ENCODE measurements at places on chromosomes 13 and 19.

GRCh38 chr19:13959141-13959961 is 7.0 kb downstream of the DCAF15 start:
- DNase-seq: no peak

DNA sequence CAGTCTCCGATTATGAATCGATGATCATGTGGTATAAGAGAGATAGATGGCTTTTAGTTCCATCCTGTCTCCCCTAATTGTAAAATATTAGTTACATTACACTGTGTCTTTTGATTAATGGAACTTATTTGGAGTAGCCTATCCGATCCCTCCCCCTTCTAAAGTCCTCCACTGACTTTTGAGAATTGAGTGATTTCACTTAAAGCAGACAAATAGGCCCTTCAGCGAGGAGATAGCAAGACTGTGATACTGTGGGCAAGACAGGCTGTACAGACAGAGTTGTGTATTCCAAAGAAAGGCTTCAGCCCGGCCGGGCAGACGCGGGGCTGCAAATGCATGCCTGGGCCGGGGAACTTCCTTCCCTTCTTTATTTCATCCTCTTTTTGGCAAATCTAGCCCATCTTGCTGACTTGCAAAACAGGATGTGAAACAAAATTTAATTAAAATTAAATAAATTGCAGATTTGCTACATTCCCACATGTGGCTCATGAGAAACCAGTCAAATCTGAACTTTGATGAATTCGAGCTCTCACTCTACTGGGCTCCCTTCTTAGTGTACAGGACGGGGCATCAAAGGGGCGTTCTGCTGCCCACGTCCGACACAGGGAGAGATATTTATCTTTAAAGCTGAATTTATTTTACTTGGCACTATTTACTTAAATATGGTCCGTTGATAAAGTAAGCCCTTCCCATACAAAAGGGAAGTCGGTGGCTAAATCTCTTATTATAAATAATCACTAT is 314.8 kb downstream of the ZNF536 start:
- DNase-seq: no peak

- DNase-seq: no peak
Observed at GRCh38 chr13:94712812-94713560, 641 bp upstream of the SOX21 start.

DNA sequence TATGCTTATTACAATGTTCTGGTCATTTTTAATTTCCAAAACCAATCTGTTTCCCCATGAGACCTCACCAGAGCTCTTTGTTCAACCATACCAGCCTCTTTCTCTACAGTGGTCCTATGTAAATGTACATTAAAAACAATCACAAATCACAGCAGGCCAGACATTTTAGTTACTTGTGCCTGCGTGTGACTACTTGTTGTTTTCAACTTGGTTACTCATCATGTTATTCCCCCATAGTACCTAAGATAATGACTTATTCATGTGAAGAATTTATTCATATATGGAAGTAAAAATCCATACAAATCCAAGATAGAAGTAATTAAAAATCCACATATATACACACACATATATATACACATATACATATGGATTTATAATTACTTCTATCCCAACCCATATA is 379.6 kb downstream of the SLITRK6 start:
- DNase-seq: no peak

DNA sequence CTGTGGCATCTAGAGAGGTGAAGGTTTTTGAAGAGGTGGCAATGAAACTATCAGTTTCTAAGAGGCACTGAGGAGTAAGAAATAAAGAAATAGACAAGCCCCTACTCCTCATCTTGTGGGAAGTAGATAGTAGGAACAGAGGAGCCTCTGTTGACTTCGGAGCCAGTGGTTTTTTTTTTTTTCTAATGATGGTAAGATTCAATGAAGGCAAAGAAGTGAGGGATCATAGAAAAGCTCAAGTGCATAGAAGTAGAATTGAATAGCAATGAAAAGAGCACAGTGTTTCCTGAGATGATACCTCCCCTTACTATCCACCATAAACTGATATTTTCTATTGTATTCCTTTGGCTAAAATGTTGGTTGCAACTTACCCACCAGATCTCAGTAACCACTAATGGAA is 46.3 kb downstream of the FREM2 start:
- DNase-seq: no peak

DNA sequence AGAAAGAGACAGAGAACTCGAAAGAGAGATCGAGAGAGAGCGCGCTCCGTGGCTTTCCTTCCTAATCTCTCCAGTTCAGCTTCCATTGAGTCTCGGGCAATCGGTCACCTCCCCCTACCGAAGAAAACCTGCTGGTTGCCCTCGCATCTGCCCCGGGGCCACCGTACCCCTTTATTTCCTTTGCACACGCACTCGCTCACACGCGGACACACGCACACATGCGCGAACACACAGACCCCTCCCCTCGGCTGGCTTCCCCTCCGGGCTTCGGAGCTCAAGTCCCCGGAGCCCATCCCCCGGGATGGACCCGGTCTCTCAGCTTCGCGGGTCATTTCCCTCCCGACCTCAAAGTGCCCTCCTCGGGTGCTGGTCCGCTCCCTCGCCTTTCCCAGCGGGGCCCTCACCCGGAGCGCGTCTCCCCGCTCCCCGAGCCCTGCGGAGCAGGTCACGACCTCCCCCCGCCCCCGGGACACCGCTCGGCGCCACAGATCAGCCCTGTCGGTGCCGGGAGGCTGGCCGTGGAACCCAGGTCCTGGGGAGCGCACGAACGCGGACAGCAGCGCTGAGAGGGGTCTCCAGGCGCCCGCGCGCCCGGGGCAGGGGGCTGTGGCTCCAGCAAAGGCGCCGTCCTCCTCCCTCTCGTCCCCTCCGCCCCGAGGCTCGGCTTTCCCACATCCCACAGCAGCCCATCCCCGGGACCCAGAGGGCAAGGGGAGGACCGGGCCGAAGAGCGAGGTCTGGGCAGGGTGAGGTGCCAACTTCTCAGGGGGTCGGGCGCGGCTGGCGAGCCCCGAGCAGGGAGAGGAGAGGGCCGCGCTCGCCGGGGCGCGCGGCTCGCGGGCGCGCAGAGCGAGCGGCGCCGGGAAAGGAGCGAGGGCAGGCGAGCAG is 1.8 kb downstream of the DACH1 start:
- peak; percentile 13 for DNase-seq

DNA sequence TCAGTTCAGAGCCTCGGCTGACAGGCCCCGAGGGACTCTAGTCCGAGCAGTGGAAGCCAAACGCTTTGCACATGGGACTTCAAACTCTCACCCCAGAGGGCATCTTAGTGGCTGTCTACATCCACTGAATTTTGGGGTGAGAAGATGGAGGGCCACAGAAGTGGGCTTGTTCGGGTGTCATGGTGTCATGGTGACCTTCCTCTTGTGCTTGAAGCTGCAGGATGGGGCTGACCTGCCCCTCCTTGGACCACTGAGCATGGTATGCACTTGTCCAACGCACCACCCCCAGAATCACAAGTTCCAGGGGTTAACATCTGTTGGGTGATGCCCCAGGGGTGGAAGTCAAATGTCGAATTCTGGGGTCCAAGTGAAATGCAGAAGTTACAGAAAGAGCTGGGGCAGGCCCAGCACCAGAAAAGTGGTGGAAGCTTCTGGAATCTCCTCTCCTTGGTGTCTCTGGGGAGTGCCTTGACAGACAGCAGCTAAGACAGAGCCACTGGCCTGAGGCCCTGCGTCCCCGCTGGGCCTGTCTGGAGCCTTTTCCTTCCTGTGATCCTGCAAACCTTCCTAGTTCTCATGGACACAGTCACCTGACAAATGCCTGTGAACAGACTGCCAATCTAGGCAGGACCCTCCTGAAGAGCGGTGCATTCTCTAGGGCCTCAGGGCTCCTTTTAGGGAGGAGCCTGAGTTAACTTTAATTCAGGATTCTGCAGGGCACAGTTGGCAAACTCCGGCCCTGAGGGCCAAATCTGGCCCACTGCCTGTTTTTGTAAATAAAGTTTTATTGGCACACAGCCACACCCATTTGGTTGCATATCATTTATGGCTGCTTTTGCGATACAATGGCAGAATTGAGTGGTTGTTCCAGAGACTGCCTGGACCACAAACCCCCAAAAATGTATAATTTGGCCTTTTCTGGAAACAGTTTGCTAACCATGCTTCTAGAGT is 65.1 kb upstream of the RANBP3 start:
- no peak for DNase-seq

GRCh38 chr13:112887557-112887991 is 81.4 kb upstream of the MCF2L start:
- no peak for DNase-seq

GRCh38 chr19:39740395-39740794 is 2.6 kb upstream of the CLC start:
- DNase-seq: no peak

- no peak for DNase-seq
Observed at GRCh38 chr13:101726681-101727080, 274.2 kb downstream of the ITGBL1 start.

DNA sequence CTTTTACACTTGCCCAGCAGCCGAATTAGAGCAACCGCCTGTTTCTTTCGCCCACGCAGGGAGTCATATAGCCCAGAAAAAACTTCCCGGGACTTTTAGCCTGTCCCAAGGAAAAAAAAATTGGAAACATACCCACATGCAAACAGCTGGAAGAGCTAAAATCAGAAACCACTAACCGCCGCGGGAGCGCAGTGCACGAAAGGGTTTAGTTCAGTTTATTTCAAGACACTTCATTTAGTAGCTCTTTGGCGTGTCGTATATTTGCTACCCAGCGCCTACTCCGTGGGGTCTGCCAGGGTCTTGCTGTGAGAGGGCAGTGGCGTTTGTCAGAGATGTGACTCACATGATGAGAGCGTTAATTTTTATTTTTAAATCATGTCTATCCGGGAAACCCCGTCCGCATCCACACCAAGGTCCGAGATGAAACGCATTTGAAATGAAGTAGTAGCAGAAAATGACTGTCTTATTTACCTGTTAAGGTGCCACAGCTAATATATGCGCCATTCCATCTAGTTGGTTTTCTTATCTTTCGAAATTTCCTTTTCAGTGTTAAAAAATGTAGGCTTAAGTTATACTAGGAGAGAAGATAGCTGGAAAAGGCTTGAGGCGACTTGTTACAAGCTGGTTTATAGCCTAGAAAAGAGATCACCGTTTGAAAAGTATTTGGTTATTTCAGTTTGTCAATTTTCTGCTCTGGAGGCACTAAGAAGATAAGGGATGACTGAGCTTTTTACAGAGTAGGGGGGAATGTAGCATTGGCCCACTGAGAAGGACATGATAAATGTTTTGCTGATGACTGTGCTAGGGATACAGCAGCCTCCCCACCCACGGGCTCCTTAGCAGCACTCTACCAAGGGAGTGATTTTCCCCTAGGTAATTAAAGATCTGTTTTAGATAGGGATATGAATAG is 1.7 kb downstream of the KLF5 start:
- DNase-seq: no peak

DNA sequence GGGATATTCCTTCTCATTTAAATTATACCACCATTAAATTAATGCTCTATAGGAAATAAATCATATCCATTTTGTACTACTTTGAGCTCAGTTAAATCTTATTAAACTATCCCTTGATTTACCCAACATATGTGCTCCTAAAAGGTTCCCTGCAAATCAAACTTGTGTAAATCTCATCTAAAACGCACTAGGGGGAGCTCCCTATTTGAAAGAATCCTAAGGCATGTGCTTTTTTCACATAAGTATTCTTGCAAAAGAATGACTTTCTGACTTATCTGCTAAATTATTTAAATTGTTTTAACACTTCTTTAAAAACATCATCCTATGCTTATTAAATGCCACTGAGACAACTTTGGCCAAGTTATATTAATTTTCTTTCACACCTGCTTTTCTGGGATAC is 7.9 kb downstream of the INTS6 start:
- no peak for DNase-seq

- DNase-seq: no peak
Observed at GRCh38 chr13:105084931-105085330, 1450.5 kb downstream of the EFNB2 start.

- no peak for DNase-seq
Observed at GRCh38 chr13:112686364-112686763, 3.5 kb upstream of the ATP11A start.

DNA sequence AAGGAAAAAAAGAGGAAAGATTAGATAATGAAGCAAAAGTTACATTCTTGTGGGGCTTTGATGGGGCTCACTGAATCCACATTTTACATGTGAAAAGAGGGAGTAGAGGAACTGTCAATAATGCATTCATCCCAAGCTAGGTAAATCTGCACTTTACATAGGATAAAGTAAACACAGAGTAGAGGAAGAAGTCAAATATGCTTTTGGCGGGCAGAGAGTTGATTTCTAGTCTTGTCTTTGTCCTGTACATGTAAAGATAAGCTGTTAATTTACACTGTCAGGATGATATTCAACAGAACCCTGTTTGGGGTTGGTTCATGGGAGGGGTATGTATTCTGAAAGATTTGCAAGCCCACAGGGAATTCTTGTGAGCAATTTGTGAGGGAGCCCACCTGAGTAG is 18.0 kb upstream of the TNFRSF19 start:
- no peak for DNase-seq

- DNase-seq: no peak
Observed at GRCh38 chr19:56201973-56202372, at the start of gene ZSCAN5C. ZSCAN5C (plus strand) TSS chr19:56202273; CDS start chr19:56205914, 3,641 bp downstream.

- DNase-seq: no peak
Observed at GRCh38 chr19:38245826-38246498, 10.2 kb downstream of the PPP1R14A start.

- peak; percentile 53 for DNase-seq
Observed at GRCh38 chr19:18292810-18293641, 11.6 kb upstream of the JUND start.

DNA sequence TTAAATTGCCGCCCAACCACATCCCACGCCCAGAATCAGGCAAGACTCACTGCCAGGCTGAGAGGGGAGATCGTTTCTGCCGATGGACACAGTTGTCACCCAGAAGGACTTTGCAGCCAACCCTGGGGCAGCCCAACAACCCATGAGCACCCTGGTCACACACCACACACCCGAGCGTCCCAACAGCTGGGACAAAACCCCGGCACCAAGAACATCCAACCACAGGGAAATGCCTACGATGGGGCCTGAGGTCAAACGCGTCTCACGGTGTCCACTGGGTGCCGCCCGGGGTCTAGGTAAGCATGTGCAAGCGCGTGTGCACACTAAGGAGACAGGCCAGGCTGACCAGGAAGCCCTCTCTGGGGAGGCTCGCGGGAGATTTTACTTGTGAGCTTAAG is 13.0 kb downstream of the LMNB2 start:
- no peak for DNase-seq

- DNase-seq: no peak
Observed at GRCh38 chr19:2780284-2780683, 2.8 kb downstream of the SGTA start.

DNA sequence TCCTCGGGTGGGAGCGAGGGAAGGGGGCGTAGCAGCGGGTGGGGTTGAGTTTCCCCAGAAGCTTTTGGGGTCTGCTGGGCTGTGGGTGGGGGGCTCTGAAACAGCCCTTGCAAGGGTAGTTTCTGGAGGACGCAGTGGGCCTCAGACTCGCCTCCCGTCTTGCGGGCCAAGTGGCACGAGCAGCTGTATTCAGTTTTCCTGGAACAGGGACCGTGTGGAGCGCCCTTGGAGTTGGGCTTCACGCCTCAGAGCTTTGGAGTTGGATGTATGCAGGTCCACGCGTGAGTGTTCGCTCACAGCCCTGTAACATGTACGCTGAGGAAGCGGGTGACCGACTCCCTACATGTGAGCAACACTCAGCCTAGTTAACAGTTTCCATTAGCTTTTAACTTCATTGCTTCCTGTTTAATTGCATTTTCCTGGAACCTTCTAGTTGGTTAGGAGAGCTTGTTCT is 603 bp downstream of the TM9SF2 start:
- DNase-seq: no peak

GRCh38 chr13:34025746-34026145 is 207.8 kb downstream of the RFC3 start:
- DNase-seq: no peak

- no peak for DNase-seq
Observed at GRCh38 chr13:43994999-43995859, 115.5 kb downstream of the LACC1 start.

- DNase-seq: no peak
Observed at GRCh38 chr19:30870876-30871275, 478.4 kb downstream of the TSHZ3 start.

Measured in GM10248 (cell line).